ENCODE measurements at places on chromosomes 7 and 10.

DNA sequence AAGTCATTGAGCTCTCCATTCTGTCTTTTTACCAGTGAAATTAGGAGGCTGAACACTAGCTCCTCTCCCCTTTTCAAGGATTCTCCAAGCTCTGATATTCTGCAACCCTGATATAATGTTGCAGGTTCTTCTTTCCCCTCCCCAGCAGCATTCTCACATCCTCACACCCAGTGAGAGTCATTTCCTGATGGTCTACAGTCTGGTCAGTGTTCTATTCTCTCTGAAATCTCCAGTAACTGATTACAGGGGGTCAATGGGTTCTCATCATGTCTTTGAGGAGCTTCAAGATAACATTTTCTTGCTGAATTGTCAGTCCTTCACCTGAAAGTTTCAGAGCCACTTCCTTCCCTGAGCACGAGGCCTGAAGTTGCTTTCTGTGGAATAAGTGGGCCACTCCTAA is 299.4 kb downstream of the PTEN start:
- DNase-seq, result peak; percentile 28

- no peak for DNase-seq
Observed at GRCh38 chr7:73841689-73842066, 638 bp downstream of the METTL27 start.

DNA sequence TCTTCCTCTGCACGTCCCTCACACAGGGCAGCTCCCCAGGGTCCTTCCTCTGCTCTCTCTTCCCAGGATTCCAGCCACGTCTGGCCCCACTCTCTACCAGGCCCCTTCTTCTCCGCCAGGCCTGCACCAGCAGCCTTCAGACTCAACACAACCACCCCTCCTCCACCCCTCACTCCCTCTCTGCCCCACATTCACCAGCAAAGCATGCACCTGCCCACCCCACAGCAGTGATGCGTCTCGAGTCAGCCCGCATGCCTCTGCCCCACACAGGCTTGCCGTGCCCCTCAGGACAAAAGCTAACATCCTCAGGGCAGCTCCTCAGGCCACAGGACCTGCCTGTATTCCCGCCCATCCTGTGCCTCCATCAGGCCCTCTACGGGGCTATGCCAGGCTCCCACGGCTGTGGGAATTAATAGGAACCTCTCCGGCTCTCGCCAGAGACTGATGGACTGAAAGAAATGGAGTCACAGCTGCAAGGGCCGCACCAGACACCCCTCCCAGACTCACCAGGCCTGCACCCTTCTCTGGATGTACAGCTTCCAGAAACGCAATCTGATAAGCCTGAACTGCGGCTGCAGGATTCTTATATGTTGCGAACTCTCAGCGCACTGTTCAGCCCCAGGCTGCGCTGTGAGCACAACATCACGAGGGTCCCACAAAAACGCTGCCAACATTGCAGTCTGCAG is 100.1 kb downstream of the CYTH3 start:
- peak; percentile 54 for DNase-seq

DNA sequence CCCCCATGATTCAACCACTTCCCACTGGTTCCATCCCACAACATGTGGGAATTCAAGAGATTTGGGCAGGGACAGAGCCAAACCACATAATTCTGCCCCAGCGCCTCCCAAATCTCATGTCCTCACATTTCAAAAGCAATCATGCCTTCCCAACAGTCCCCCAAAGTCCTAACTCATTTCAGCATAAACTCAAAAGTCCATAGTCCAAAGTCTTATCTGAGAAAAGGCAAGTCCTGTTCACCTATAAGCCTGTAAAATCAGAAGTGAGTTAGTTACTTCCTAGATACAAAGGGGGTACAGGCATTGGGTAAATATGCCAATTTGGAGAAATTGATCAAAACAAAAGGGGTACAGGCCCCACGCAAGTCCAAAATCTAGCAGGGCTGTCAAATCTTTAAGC is 272.9 kb downstream of the MAGI2 start:
- no peak for DNase-seq

DNA sequence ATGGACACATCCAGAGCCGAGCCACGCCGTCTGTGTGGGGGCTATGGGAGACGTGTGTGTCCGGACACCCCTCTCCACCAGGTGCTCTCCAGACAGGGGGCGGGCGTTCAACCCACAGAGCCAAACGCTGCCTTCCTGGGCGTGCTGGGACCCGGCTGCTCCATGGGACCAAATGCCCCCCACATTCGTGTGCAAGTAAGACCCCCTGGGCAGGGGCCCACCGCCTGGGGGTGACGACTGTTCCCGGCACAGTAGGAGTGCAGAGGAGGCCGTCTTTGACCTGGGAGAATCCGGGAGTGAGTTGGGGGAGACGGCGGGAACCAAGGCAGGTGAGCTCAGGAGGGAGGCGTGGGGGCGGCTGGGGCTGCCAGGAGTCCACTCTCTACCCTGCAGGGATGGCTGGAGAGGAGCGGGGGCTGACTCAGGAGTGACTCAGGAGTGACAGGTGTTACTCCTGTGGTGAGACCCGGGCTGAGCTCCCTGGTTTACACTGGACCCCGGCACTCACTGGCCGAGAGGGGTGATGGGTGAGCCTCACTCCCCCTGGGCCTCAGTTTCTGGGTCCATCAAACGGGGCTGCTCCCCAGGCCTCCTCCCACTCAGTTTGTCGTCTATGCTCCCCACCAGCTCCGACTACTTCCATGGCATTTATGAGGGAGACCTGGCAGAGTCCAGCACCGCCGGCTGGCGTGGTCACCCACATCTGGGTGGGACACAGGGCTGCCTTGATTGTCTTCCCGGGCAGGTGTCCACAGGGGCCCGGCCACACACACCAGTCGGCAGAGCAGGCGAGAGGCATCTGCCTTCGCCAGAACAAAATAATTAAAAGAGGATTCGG is 95.0 kb downstream of the MICALL2 start:
- peak; percentile 18 for DNase-seq

GRCh38 chr10:45091968-45092367 is 91.2 kb downstream of the ZNF22 start:
- no peak for DNase-seq

DNA sequence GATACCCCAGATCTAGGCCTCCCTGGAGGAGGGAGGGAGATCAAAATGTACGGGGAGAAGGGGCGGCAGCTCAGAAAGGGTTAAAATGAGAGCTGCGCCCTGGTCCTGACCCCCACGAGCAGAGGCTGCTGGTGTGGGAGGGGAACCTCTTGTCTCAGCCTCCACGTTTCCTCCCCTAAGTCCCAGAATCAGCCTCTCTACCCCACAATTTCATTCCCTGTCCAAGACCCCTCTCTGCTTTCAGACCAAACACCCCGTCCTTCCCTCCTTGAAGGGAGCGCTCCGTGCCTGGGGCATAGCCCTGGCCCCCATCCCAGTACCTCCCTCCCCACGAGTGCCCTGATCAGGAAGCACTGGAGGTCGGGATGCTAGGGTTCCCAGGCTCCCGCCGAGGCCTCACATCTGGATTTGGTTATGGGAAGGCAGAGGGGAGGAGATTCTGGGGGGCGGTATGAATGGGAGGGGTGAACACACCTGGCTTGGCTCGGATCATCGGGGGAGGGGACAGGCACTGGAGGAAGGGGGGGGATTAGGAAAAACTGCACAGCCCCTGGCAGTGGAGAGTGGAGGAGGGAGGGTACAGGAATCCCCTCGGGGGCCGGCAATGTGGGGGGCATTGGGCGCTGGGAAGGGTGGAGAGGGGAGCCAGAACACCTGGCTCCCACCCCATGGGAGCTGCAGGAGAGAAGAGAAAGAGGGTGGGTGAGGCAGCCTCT is 2.7 kb downstream of the EPHB4 start:
- DNase-seq, result no peak

DNA sequence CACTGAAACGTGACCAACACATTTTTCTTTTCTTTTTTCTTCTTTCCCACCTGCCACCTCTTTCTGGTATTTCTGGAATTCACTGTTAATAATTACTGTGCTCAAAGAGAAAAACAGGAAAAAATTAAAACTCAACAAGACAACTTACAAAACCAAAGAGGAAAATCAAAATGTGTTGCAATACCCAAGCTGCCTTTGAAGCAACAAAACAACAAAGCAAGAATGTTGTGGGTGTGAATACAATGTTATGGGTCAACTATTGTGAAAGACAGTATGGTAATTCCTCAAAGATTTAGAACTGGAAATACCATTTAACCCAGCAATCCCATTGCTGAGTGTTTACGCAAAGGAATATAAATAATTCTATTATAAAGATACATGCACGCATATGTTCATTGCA is 415.1 kb downstream of the GFRA1 start:
- no peak for DNase-seq

Data from ELR (cell line).